ENCODE measurements at places on chromosomes 4 and X.
A peak's percentile ranks its signal among the peaks of the same experiment; 100 is the strongest.

- DNase-seq = no peak
Measured at GRCh38 chr4:159023741-159024140, 79.1 kb upstream of the RAPGEF2 start.

- peak; percentile 73 for DNase-seq
Measured at GRCh38 chr4:138890891-138891570, 124.5 kb upstream of the NOCT start.

DNA sequence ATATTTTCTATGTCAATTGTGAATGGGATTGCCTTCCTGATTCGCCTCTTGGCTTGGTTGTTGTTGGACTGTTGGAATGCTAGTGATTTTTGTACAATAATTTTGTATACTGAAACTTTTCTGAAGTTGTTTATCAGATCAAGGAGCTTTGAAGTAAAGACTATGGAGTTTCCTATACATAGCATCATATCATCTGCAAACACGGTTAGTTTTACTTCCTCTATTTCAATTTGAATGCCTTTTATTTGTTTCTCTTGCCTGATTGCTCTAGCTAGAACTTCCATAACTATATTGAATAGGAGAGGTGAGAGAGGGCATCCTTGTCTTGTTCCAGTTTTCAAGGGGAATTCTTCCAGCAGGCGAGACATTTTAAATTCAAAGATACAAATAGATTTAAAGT is 226.5 kb downstream of the FBXO8 start:
- no peak for DNase-seq

DNA sequence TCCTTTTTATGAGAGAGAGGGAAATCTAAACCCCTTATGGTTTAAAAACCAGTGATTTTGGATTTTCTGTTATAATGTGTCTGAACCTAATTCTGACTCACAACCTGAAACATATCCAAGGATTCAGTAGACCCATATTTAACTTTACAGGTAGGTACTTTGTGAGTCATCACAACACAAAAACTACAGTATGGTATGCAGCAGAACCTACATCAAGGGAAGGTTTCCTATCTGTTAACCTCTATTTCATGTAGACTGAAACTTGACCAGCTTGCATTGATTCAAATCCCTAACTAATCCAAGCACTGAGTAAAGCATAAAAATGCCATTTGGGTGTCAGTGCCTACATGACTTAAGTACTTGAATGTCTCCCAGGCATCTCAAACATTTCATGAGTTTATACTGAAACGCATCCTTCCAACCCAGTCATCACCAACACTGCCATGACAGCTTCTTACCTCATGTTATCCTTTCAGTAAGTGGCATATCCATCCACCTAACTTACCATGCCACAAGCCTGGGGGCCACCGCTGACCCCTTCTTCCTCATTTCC is 4.3 kb upstream of the ARHGAP10 start:
- no peak for DNase-seq

DNA sequence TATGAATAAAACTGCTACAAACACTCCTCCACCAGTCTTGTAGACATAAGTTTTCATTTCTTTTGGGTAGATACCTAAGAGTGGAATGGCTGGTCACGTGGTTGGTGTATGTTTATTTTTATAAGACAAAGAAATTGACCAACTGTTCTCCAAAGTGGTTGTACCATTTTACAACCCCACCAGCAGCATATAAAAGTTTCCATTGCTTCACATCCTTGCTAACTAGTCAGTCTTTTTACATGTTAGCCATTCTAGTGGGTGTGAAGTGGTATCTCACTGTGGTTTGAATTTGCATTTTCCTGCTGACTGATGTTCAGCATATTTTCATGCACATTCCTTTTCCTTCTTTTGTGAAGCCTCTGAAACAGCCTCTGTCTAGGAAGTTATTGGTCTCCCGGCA is 76.2 kb upstream of the ADGRG2 start:
- no peak for DNase-seq

GRCh38 chr4:170979736-170980135 is 833.5 kb upstream of the GALNTL6 start:
- DNase-seq = no peak
